ENCODE measurements at places on chromosomes 7 and 10. TPM values are rescaled to one million over a fixed set of nuclear protein-coding genes. Genes with fewer than 3 reads are reported as not detected.

The DUSP5 gene
- 4.3 TPM for total RNA-seq

The CLEC5A gene
- total RNA-seq: 0.13 TPM

The TMEM26 gene
- total RNA-seq: 0.38 TPM

GRCh38 chr7:24521917-24522623, 51.2 kb upstream of the PALS2 start:
- peak; percentile 42 for ATAC-seq

- ATAC-seq: no peak
Measured at GRCh38 chr7:51144178-51144577, 172.4 kb downstream of the COBL start.

GRCh38 chr7:46210467-46210866, 289.4 kb upstream of the IGFBP3 start:
- ATAC-seq: no peak

- no peak for ATAC-seq
Measured at GRCh38 chr10:64211466-64211865, 690.3 kb downstream of the REEP3 start.

- no peak for ATAC-seq
Measured at GRCh38 chr7:83819911-83820310, 171.0 kb upstream of the SEMA3E start.

All from motor neuron (in vitro differentiated cells).